ENCODE measurements at places on chromosomes 5 and 9. TPM values are rescaled to one million over a fixed set of nuclear protein-coding genes. Genes with fewer than 3 reads are reported as not detected.
A peak's percentile ranks its signal among the peaks of the same experiment; 100 is the strongest.

The NMUR2 gene
- total RNA-seq = not detected

GRCh38 chr5:150609843-150610584 lies 30.4 kb upstream of the SYNPO start:
- no peak for DNase-seq

The SUSD3 gene
- total RNA-seq = 1.4 TPM

DNA sequence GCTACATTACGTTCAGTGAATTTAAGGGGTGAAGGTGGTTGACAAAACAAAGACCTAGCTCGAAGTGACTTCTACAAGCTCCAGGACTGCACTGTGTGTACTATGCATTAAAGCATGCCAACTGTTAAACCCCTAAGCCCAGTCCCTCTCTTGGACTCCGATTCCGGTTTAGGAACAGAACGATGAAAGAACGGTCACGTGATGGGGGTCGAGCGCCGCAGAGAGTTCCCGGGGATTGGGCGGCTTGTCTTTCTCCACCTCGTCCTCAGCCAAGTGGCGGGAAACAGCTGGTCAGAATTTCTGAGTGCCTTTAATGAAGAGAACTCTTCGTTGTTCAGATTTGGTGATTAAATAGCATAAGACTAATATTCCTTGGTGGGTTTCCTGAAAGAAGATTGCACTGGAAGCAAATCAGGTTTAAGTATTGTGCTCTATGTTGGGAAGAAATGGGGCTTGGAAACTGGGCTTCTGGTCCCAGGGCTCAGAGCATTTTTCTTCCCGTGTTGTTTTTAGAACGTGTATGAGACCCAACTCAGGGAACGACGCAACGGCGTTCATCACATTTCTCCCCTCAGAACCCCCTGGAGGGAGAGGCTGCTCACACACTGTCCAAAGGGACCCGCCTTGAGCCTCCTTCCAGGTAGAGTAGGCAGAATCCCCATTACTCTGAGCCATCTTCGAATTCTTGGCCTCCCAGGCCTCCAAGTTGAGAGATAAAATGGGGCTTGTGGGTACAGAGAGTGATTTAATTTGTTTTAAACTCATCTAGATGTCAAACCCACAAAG lies 25.3 kb downstream of the IRX2 start:
- DNase-seq = no peak

DNA sequence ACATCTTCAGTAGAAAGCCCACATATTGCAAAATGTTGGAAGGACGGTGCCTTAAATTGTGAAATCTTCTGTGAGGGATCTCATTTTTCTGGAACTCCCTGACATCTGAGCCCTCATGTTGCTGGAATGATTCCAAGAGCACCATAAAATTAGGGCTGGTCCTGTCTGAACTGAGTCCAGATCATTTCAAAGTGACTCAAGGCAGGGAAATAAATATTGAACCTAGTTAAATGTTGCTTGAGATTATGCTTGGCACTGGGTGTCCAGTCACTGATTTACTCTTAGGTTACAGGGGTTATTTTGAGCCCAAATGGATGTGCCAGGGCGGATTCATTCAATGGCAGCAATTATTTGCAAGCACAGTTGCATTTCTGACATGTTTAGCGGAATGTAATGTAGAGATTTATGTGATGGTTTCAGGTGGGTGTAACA lies 437.0 kb downstream of the PIK3R1 start:
- DNase-seq = peak; percentile 38

- DNase-seq = peak; percentile 26
Observed at GRCh38 chr9:15873573-15874177, 320.8 kb downstream of the CCDC171 start.

The TAS2R1 gene
- not detected for total RNA-seq

Data from epithelial cell of proximal tubule (primary cell).